ENCODE measurements at places on chromosomes 7 and 10.

GRCh38 chr7:13231216-13231615 is 543.8 kb downstream of the ARL4A start:
- no peak for DNase-seq

- no peak for DNase-seq
Observed at GRCh38 chr10:76141376-76141775, 710.0 kb downstream of the LRMDA start.

DNA sequence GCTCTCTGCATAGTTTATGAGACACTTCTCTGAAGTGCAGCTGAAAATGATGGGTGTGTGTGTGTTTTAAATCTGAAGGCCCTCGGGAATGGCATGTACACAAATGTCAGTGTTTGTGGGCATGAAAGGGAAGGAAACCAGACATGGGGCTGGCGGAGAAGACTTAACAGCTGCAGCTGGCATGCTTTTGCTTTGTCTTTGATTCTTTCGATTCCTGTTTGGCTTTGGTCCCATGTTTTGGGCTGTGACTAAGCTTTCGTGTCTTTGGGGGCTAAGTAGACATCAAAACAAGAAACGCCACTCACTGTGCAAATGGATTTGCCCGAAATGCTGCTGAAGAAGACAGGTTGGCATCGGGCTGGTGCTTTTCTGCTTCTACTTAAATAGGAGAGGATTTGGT is 179.3 kb downstream of the PFKFB3 start:
- DNase-seq = no peak

- no peak for DNase-seq
Observed at GRCh38 chr7:110075450-110075849, 1015.5 kb upstream of the LRRN3 start.

DNA sequence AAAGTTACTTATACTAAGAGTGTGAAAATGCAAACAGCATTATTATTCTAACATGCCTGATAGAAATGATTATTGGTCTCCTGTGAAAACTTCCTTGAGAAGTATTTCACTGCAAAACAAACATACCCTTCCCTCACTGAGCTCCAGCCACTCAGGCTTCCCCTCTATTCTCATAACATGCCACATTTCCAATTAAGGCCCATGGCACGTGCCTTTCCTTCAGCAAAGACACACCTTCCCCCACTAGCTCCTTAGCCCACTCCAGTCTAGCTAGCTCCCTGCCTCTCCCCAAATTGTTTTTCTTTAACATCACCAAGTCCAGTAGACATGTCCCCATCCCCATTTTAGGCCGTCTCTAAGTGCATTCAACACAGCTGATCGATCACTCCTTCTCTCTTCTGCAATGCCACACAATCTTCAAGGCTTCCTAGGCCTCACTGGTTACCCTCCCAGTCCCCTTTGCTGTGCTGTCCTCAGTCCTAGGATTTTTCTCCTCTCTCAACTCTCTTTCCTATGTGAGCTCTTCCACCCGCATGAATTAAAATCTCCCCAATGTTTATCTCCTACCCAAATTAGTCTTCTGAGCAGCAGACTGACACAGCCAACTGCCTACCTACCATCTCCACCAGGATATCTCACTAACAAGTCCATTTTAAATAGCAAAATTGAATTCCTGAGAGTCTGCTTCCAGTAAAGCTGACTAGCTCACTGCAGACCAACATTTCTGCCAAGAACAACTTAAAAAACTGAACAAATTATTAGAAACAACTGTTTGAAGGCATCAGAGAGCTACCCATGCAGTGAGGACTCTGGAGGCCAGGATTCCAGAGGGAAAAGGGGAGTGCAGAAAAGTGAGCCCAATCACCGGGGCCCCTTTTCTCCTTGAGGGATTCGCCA is 11.9 kb downstream of the CYTH3 start:
- DNase-seq = no peak

DNA sequence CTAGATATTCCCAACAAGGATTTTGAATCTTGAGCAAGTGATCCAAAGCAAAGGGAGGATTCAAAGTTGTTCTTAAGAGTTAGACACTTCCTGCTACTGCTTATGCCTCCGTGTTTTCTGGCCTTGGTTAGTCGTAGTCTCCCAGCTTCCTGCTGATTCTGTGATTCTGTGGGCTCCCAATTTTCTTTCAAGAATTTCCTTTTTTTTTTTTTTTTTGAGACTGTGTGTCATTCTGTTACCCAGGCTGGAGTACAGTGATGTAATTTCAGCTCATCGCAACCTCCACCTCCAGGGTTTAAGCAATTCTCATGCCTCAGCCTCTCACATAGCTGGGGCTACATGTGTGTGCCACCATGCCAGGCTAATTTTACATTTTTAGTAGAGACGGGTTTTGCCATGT is 4.4 kb upstream of the ITGB8 start:
- no peak for DNase-seq

GRCh38 chr7:94675356-94675755 is 19.4 kb upstream of the SGCE start:
- DNase-seq = no peak

- no peak for DNase-seq
Observed at GRCh38 chr7:91657483-91658071, 222.9 kb downstream of the MTERF1 start.

DNA sequence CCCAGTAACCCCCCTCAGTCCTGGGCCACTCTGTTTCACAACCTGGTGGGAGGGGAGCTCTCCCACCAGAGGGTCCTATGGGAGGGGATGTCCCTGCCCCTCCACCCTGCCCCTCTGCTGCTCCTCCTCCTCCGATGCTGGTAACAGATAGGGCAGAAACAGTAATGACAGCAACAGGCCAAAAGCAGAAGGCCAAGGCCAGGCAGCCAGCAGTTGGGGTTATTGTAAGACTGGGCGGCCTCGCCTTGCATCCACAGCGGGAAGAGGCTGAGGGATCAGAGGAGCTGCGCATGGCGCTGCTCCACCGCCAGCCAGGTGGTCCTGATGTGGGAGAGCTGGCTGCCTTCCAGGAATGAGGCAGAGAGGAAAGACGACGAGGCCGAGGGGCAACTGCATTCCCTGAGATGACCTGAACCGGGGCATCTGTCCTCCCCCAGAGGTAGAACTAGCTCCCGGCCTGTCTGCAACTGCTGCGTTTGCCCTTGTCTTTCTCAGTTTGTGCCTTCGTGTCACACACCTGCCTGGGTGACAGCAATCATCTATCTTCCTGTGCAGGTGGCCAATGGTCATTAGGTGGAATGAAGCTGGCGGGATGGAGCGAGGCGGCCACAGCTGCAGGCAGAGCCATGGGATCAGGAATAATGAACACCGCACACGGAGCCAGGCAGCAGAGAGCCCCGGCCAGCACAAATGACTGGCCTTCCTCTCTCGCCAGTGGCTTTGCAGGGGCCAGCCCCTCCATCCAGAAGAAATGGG is 54.0 kb upstream of the CACUL1 start:
- no peak for DNase-seq

GRCh38 chr7:130758429-130759056 is 24.5 kb upstream of the KLF14 start:
- no peak for DNase-seq

- no peak for DNase-seq
Observed at GRCh38 chr10:80487421-80487785, 33.3 kb downstream of the TSPAN14 start.

- no peak for DNase-seq
Observed at GRCh38 chr7:115511330-115511729, 519.2 kb downstream of the TFEC start.

GRCh38 chr7:103605640-103606039 is 159.6 kb upstream of the SLC26A5 start:
- no peak for DNase-seq

DNA sequence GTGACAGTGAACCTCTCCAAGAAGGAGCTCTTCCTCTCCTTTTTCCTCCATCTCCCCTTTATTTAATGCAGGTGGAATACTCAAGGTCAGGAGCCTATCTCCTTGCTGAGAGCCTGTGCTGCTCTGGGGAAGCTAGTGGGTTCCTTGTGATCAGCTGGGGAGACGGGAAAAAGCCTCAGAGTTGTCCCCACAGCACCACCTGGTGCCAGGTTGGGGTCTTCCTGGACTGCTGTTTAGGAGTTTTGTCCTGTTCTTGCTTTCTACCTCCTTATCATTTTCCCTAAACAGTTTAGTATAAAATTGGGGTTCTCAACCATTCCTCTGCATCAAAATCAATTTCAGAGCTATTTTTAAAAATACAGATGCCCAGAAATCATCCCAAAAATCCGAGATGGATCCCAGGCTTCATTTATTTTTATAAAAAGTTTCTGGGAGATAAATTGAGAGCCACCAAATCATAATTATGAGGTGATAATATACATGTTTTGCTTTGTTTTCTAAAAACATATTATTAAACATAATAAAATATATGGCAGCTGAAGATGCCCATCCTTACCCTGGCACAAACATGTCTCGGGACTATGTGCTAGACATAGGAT is 44.3 kb downstream of the MACC1 start:
- peak; percentile 3 for DNase-seq

- no peak for DNase-seq
Observed at GRCh38 chr10:53841483-53842145, 959.4 kb downstream of the PCDH15 start.

GRCh38 chr10:129887381-129887905 is 76.6 kb downstream of the EBF3 start:
- DNase-seq = no peak

DNA sequence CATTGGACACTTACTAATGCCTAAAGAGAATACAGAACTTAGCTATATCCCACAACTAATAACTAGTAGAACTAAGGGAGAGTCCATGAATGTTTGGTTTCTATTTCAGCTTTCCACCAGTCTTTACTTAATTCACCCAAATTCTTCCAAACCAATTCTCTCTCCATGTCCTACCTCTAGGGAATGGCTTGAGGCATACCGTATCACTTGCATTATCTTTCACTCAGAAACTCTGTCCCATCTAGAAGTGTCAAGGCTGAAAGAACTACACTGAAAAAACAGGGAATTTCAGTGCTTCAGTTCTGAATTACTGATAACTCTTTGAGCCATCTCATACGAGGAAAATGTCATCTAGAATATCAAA is 758 bp downstream of the TMEM168 start:
- DNase-seq = no peak

GRCh38 chr7:86407291-86407690 is 236.4 kb upstream of the GRM3 start:
- no peak for DNase-seq

DNA sequence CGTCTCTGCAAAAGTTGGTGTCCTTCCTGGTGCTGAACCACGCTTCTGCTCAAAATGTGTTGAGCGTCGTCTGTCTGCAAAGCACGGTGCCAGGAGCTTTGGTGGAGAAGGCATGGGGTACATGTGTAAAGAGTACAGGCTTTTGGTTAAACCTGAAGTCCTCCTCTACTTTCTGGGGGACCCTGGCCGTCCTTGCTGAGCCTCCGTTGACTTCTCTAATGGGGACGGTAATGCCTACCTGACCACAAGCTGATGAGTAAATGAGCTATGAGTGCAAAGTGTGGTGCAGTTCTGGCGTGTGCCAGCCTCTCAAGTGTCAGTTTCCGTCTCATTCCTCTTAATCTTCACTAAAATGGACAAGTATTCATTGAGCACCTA is 527 bp upstream of the HERPUD2 start:
- no peak for DNase-seq

GRCh38 chr7:54897891-54898290 is 120.9 kb upstream of the EGFR start:
- DNase-seq = no peak

- no peak for DNase-seq
Observed at GRCh38 chr7:116164552-116165306, 45.6 kb upstream of the TES start.

GRCh38 chr7:158055726-158056510 is 531.7 kb downstream of the PTPRN2 start:
- no peak for DNase-seq

DNA sequence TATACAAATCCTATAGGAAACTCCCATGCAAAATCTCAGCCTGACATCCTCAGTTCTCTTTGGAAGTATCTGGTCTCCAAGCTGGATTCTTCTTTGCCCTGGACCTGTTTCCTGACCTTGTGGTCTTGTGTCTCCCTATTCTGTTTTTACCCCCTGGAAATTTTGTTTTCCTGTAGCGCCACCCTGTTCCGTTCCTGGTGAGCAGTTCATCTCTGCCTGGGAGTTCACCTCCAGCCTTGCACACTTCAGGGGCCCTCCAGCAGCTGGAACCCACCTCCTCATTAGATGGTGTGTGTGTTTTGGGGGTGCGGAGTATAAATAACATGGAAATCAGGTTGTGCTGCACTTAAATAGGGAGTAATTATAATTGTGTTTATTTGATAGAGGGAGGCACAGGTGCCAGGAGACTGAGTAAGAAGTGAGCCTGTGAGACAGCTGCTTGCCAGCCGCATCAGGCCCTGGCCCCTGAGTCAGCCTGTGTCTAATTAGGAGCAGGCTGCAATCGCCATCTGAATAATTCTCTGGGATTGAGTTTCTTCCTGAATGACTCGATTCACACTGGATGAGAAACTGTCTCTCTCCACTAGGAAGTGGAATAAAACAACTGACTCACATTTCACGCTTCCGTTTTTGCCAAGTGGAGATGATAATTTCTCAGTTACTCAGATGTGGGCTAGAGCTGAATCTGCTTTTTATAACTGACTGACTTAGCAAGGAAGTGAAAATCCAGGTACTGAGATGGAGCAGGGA is 69.4 kb upstream of the HECTD2 start:
- no peak for DNase-seq

DNA sequence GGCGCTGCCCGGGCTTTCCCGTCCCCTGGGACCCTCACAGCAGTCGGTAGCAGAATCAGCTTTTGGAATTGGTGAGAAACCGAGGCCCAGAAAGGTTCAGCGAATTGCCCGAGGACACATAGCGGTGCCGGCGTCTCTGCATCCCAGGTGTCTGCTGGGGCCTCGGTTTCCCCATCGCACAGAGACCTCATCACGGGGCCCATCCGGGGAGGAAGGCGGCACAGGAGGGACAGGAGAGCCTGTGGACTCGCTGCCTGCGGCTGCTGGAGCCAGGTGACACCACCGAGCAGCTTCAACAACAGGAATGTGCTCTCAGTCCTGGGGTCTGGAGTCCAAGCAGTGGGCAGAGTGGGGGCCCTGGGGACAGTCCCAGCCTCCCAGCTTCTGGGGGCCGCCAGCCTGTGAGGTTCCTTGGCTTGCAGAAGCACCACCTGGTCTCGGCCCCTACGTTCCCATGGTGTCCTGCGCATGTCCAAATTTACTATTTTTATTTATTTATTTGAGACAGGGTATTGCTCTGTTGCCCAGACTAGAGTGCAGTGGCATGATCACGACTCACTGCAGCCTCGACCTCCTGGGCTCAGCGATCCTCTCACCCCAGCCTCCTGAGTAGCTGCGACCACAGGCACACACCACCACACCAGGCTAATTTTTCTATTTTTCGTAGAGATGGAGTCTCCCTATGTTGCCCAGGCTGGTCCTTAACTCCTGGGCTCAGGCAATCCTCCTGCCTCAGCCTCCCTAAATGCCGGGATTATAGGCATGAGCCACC is 539 bp upstream of the COX19 start:
- DNase-seq = no peak

Data from T-helper 1 cell (primary cell).